ENCODE measurements at places on chromosomes 7 and 10.
A peak's percentile ranks its signal among the peaks of the same experiment; 100 is the strongest.

DNA sequence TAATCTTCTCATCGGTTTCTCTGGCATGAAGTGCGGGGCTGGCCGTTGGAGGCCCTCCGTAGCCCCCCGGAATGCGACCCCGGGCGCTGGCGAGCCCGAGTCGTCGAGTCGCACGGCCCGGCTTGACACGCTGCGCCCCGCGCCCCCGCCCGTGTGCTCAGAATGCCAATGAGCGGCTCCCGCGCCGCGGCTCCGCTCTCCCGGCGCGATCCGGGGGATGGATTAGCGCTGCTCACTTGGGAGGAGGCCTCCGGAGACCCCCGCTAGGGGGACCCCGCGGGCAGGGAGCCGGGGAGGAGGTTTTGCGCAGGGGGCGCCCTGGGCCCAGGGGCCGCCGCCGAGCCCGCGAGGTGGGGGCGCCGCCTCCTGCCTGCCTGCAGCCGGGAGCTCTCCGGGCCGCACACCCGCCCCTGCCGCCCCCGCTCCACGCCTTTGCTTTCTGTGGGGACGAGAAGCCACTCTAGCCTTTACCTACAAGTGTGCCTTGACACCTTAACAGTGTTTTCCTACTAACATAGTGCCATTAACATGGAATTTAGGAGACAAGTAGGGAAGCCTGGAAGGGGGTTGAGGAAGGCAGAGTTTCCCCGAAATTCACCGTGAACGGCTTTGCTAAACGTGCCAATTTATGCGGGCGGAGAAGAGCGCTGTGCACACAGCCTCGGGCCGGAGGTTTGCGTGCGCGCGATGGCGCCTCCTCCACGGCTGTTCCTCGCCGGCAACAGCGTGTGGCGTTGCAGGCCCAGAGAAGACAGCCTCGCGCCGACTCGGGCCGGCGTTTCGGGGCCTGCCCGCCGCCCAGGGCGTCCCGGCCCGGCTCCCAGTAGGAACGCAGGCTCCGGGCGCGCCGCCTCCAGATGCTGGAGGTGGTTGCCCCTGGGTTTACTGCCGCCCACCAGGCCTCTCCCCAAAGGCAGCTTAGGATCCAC is 7.1 kb downstream of the SHH start:
- peak; percentile 86 for DNase-seq

- peak; percentile 23 for DNase-seq
These were observed 121.1 kb downstream of the BBS9 start for GRCh38 chr7:33250421-33250871.

GRCh38 chr7:17963281-17963680 is 23.0 kb upstream of the SNX13 start:
- DNase-seq: no peak

DNA sequence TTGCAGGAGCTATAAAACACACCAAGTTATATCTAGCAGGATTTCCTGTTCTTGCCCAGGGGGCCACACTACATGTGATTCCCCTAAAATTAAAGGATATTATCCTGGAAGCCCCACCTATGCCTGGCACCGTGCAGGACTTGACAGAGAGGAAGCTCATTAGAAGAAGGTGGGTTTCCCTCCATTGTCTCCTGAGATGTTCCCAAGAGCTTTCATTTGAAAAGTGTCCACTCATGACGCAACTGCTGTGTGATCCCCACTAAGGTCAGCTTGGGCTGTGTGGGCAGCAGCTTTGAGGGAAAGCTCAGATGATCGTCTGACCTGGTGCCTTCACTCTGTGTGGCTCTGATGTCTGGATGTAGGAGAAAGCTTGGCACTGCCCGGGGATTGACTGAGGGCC is 53.5 kb downstream of the RAMP3 start:
- no peak for DNase-seq

DNA sequence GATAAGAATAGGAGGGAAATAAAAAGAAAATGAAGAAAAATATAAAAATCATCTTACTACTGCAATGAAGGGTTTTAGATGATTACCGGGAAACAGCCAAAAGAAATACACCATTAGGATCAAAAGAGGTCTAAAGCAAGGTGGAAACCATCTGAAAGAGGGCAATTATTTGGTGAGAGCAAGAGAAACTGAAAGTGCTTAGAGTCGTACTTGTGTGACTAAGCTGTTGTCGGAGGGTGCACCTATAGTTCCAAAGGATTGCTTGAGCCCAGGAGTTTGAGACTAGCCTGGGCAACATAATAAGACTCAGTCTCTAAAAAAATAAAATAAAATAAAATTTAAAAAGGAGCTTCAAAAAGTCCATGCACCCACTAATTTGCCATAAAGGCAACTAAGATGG is 169.5 kb downstream of the DKK1 start:
- no peak for DNase-seq

- DNase-seq: no peak
These were observed 654.2 kb upstream of the STEAP1 start for GRCh38 chr7:89500084-89500483.

DNA sequence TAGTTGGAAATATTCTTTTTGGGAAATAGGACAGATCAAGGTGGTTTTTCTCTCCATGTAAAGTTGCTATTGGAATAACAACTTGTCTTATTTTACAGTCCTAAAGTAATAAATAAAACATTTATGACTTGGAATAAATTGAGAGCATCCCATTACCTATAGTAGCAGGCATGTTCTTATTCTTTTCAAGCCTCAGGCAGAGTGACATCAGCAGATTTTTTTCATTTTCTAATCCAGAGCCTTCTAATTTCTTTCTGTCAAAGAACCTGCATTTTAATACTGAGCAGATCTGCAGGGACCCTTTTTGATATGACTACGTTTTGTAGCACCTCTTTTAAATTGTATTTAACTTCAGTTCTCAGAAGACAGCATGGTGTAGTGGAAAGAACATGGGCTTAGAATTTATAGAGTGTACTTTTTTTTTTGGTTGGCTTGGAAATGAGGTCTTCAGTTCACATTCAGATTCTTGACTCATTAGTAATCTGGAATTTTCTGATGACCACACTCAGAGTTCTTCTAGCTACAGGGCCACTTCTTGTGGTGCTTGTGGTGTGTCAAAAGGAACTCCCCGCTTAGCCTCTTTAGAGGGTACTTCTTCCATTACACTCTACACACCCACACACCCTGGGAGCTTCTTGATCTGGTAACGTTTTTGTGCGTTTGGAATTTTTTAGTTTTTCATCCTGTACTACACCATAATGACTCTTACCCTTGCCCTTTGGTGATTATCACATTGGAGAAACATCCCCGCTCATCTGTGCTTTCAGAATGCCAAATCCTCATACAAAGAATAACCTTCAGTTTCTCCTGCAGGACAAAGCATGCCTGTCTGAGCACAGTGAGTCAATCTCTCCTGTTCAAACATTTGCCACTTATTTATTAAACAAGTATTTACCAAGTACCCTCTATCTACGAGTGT is 34.6 kb downstream of the AGK start:
- DNase-seq: no peak

GRCh38 chr7:115802415-115802814 is 228.1 kb downstream of the TFEC start:
- no peak for DNase-seq

- no peak for DNase-seq
These were observed 596.3 kb downstream of the PTPRN2 start for GRCh38 chr7:157991351-157991750.

- DNase-seq: no peak
These were observed 254.6 kb downstream of the SLC25A13 start for GRCh38 chr7:96067321-96067720.

GRCh38 chr7:26153823-26154783 is 2.1 kb downstream of the NFE2L3 start:
- DNase-seq: no peak

DNA sequence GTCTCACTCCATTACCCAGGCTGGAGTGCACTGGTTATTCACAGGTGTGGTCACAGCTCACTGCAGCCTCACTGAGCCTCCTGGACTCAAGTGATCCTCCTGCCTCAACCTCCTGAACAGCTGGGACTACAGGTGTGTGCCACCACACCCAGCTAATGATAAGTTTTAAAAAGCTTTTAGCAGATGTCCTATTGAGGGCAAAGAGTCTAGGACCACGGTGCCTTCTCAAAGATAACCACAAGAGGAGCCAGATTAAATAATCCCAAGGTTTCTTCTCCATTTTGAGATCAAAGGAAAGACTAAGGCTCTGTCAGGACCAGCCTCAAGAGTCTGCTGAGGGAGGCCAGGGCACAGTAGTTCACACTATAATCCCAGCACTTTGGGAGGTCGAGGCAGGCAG is 4.7 kb downstream of the ATP5MF start:
- no peak for DNase-seq

GRCh38 chr10:61899069-61899531 is 2.4 kb upstream of the ARID5B start:
- peak; percentile 48 for DNase-seq

GRCh38 chr7:152145853-152146466 is 120.5 kb downstream of the GALNT11 start:
- DNase-seq: peak; percentile 61

- DNase-seq: no peak
These were observed 81.5 kb downstream of the RTKN2 start for GRCh38 chr10:62186999-62187675.
